ENCODE measurements at places on chromosomes 1 and 21.

DNA sequence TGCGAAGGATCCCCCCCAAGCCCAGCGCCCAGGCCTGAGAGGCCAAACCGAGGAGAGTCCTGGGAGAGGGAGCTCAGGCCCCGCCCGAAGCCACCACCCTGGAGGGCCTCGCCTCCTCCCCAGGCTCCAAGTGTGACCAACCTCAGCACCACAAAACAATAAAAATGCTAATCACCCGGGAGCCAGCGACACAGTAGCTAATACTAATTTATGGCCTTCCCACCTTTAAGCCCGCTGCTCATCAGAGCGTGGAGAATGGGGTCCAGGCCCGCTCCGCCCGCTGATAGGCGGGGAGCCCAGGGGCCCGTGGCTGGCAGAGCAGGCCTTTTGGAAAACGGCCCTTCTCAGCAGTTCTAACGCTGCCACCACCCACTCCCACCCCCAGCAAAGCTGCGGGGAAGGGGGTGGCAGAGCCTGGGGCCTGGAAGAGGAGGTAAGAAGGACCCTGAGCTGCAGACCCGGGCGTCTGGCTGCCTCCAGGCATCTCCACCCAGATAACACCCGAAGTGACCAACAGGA is 20.4 kb upstream of the TAS1R2 start:
- no peak for DNase-seq

- DNase-seq = peak; percentile 22
Measured at GRCh38 chr1:117120774-117121588, 568 bp downstream of the TRIM45 start.

GRCh38 chr1:40032240-40032891 is 8.2 kb upstream of the CAP1 start:
- peak; percentile 58 for DNase-seq

DNA sequence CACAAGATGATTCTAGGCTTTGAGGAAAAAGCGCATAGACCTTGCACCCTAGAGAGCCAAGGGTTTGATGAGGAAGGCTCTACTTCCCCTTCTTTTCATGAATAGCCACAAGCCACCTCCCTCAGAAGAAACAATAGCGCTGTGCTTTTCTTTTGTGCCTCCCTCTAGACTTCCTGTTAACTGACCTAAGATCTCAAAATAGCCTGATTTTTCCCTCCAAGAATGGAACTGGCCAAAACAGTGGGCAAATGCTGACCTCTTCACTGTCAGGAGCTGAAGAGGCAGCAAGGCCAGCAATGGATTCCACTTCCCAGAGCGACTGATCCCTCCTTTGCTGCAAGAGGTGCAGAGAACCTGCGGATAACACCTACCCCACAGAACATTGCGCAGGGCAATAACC is 362.8 kb downstream of the KCNH1 start:
- DNase-seq = no peak

DNA sequence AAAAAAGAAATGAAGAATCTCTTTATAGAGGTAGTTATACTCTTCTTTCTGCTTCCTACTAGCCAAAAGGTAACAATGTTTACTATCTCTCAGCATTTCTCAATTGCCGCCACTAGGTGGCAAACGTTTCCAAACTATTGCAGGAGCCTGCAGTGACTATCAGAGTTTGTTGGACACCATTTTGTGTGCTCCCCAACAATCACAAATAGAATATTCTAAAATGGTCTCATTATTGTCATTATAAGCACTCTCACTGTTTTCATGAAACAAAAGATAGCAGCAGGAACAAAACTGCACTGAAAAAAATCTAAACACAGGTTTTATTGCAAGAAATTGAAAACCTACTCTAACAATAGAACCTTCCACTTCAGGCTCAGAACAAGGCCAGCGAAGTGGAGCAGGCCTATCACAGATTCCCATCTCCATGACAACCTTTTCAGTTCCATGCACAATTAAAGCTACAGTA is 83.9 kb upstream of the PLPPR4 start:
- peak; percentile 84 for DNase-seq

DNA sequence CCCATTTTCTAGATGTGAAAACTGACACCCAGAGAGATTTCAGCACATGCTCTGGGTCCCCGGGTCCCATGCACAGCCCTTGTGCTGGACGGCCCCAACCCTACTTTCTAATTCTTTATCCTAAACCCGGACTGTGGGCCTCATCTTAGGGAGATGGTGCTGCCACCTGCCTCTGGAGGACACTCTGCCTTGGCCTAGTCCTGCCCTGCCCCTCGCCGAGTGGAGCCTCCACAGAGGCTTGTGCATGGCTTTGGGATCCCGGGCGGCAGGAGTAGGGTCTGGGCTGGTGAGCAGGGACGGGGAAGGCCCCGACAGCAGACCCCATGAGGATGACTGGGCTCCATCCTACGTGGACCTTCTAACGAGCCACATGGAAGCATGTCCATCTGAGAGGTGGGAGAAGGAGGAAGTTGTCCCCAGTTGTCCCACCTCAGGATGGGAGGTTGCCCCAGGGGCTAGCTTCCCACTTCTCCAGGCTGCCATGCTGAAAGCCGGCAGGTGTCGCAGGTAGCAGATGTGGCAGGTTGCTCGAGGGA is 12.4 kb downstream of the MX2 start:
- no peak for DNase-seq

- DNase-seq = peak; percentile 67
Measured at GRCh38 chr1:72122099-72122880, 160.0 kb downstream of the NEGR1 start.

DNA sequence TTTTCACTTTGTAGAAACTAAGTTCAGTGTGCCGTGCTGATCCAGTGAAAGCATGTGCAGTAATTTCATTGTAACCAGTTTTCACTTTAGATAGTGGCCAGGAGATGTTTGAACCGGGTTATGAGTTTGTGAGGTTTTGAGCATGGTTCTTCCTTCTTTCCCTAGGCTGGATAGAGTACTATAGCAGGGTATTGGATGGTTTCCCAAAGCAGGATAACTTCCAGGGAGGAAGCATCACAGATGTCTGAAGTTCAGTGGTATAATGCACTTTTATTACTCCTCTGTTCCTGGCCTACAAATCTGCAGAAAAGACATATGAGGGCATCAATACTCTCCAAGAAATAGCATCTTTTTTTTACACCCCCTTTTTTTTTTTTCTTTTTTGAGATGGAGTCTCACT is 823.1 kb downstream of the USP25 start:
- DNase-seq = no peak

- no peak for DNase-seq
Measured at GRCh38 chr1:11176081-11176706, 13.0 kb upstream of the ANGPTL7 start.

DNA sequence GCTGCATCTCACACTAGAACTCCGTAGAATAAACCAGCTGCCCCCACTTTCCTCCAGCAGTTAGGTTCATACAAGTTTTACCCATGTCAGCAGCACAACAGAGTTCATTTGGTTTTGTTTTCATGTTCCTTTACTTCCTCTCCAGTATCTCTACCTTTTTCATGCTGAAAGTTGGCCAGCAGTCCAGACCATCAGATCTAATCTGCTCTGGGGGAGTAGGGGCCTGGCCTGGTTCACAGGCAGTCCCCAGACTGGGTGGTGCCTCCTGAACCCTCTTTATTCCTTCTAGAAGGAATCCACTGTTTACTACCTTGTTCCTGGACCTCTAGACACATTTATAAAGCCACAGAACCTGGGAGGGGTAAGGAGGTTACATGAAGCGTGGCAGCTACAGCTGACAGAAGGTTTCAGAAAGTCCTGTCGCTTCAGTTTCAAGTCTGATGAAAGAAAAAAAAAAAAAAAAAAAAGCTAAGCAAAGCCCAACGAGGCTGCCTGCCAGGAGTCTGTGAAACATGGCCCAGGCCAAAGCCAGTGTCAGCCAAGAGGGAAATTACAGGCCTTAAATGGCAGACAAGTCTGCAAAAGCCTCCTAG is 184.6 kb upstream of the JUN start:
- DNase-seq = peak; percentile 85

- no peak for DNase-seq
Measured at GRCh38 chr1:65165269-65165993, 17.4 kb downstream of the AK4 start.

DNA sequence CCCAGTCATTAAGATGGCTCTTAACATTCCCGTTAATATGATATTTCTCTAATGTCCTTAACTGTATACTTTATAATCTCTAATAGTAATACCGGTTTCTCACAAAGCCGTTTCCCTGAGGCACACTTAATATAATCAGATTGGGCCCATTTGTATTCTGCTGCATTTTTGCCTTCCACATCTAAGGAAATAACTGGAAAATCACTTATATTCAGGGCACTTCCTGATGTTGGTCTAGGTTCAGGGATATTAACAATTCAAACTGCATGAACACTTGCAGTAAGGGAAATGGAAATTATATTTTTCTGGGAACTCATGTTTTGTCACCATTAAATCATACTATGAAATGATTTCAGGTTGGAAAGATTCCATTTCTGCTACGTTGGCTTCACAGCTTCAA is 119.8 kb downstream of the TPR start:
- DNase-seq = no peak

- DNase-seq = no peak
Measured at GRCh38 chr1:89546934-89547562, 22.4 kb downstream of the LRRC8B start.

- no peak for DNase-seq
Measured at GRCh38 chr1:216005916-216006315, 417.3 kb downstream of the USH2A start.

DNA sequence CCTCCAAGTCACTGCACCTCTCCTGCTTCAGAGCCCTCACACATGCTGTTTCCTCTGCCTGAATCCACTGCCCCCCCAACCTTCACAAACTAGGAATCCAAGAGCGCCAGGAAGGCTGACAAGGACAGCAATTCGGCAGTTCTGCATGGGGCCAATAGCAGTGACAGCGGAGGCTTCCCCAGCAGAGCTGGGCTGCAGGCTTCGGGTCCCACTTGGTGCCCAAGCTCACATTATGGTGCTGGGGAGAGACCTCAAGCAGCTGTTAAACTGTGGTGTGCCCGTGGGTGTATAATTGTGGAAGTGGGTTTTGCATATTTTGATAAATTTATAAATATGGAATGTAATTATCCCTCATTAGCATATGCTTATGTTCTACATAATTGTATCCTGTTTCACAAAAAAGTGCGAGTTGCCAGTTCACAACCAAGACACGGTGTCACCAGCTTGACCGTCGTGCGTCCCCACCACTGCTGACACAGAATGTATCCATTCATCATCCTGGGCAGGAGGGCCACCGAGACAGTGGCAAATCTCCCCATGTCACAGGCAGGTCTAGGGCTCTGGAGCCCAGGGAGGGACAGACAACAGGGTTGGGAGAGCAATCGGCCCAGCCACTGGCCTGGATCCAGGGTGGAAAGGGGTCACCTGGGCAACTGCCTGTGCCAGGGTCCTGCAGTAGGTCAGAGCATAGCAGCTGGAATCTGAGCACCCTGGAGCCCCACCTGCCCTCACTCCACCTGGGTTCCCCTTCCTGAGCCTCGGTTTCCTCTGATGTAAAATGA is 81.6 kb downstream of the MATN1 start:
- no peak for DNase-seq

- no peak for DNase-seq
Measured at GRCh38 chr1:9194024-9194423, 40.5 kb upstream of the H6PD start.

- DNase-seq = no peak
Measured at GRCh38 chr1:91273875-91274274, 130.8 kb downstream of the HFM1 start.

GRCh38 chr1:204045430-204045829 is 27.5 kb upstream of the SOX13 start:
- no peak for DNase-seq

GRCh38 chr21:32298148-32298559 is 501 bp upstream of the MRAP start:
- no peak for DNase-seq

- peak; percentile 49 for DNase-seq
Measured at GRCh38 chr1:200780545-200781369, 42.1 kb downstream of the CAMSAP2 start.

GRCh38 chr1:234226113-234226818 is 147.0 kb upstream of the COA6 start:
- DNase-seq = no peak

- DNase-seq = no peak
Measured at GRCh38 chr1:93186667-93187066, 6.1 kb downstream of the CCDC18 start.

- DNase-seq = no peak
Measured at GRCh38 chr1:115129071-115129640, 39.9 kb upstream of the TSPAN2 start.

GRCh38 chr1:159289060-159289459 is 13.1 kb upstream of the FCER1A start:
- no peak for DNase-seq

GRCh38 chr1:156483397-156483796 is 17.2 kb downstream of the MEF2D start:
- no peak for DNase-seq

DNA sequence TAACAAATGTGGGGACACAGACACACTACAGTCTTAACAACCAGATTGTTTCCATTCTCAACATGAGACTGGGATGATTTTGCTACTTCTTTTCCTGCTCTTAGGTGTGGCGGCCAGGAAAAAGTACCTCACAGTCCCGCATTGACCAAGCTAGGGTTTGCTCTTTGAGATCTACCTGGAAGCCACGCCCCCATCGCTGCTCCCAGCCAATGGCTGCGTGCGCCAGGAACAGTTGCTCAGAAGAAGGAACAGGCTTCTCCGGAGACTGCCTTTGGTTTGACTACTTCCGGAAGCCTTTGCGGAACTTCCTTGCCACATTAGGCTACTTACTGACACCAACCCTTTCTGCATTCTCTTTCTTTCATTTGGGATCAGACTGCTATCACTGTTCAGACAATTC is 44.2 kb upstream of the PLD5 start:
- no peak for DNase-seq

GRCh38 chr1:168477792-168478191 is 66.0 kb downstream of the XCL2 start:
- no peak for DNase-seq

DNA sequence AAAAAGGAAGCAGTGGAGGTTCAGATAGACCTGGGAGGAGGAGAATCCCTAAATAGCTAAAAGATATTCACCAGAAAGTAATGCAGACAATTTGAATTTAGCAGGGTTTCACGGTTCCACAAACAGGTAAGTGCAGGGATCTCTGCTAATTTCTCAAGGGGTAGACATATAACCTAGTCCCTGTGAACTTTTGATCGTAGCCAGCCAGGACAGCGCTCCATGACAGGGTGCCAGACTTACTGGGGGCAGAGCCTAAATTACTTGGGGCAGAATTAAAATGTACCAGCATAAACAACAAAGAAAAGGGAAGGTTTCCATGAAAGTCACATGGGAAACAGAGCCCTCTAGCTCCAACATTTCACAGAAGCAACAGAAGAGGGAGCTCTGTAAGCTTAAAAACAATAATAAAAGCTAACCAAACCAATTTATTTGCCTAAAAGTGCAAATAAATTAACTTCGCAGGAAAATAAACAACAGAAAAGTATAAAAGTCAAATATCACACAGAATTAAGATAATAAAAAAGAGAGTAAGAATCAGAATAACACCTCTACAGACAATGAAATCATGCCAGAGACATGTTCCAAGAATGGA is 198.3 kb downstream of the DUSP10 start:
- DNase-seq = no peak
